ENCODE measurements at places on chromosomes 7 and 10.

- DNase-seq: no peak
Observed at GRCh38 chr10:35579726-35580422, 25.3 kb upstream of the GJD4 start.

DNA sequence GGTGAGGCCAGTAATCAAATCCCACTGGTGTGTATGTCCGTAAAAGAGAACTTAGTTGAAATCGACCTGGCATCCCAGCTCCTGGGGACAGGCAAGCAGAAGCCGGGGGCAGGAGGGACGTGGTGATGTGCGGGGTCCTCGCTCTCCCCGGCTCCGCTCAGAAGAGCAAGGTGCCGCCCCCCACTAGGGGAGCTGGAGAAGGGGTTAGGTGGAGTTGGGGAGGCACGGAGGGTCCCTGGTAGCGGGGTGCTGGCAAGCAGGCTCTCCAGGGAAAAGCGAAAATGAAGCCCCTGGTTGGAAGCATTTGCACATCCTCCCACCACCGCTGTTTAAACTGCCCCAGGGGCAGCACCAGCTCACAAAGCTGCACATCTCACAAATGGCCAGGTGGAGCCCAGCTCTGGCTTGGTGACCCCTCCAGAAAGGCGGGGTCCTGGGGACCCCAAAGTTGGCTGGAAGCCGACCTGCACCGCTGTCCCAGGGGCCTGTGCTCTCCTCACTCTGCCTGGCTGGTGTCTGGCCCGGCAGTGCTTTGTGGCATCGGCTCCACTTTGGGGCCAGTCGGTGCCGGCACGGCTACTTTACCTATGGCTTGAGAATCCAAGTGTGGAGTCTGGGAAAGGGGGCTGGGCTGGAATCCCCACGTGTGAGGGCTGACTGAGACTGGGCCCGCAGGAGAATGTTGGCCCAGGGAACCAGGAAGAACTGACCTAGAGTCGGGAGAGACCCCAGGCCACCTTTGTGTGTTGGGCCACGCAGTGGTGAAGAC is 2.9 kb upstream of the CFAP46 start:
- no peak for DNase-seq

DNA sequence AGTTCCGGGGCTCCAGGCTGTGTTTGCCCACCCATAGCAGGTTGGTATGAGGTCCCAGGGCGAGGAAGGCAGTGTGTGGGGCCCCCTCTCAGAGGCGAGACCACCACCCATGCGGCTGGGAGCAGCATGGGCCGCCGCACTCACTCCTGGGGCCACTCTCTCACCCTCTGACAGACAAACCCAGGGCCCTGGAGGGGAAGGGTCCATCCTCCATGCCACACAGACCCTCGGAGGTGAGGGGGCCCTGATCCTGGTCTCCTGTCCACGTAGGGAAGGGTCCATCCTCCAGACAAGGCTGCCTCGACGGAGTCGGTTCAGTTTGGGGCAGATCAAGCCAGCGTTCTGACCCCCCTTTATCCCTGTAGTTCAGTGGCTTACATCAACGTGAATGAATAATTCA is 230.8 kb downstream of the ELFN1 start:
- no peak for DNase-seq

DNA sequence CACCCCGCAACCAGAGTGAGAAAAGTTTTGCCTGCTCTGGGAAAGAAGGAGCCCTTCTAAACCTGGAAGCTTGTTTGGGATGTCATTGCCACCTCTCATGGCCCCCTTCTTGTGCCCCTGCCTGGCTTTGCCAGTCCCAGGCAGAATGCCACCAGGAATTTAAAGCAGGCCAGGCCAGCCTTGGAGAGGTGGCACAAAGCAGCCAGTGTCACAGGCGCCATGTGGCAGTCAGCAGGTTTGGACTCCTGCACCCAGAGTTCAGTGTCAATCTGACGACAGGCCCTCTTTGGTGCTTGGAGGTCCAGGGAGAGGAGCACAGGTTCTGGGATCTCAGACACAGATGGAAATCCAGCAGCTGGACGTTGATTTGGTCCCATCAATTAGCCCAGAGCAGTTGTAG is 12.7 kb downstream of the HK1 start:
- no peak for DNase-seq

DNA sequence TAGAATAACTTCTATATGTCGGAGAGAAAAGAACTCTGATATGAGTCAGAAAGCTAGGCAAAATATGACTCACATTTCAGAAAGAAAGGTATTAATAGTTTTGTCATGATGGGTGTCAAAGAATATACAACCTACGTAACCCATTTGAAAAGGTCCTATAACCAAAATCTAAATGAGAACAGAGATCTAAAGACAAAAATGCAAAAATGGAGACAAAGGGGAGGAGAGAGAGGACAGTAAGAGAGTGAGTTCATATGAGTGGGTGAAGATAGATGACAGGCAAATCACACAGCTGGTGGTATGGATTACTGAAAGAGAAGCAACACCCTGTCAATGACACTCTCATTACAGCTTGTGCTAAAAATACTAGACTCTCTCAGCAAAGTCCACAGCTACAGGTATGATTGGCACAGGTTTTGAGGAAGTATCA is 25.6 kb downstream of the ANKMY2 start:
- no peak for DNase-seq

DNA sequence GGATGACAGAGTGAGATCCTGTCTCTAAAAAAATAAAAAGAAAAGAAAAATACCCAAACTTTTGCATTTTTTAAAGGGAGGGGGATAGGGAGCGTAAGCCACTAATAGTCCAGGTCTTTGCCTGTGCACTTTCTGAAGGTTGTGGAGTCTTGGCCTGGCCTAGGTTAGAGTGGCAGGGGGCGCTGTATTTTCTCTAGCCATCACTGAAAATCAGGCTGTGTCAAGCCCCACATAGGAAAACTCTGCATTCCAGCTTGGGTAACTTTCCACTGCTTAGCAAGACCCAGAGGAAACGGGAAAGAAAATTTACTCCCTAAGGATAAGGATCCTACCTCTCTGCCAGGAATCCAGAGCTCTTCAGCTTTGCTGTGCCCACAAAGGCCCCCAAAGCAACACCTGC is 10.5 kb upstream of the PAX4 start:
- DNase-seq: no peak

GRCh38 chr10:70118196-70118595 is 14.4 kb downstream of the AIFM2 start:
- no peak for DNase-seq

GRCh38 chr7:116226664-116227063 is 16.3 kb downstream of the TES start:
- DNase-seq: no peak

- DNase-seq: no peak
Observed at GRCh38 chr10:80545258-80545881, 7.7 kb downstream of the SH2D4B start.

GRCh38 chr7:153381275-153382040 is 621.9 kb downstream of the ACTR3B start:
- peak; percentile 60 for DNase-seq

- no peak for DNase-seq
Observed at GRCh38 chr10:131911451-131911850, 10.6 kb downstream of the PPP2R2D start.

DNA sequence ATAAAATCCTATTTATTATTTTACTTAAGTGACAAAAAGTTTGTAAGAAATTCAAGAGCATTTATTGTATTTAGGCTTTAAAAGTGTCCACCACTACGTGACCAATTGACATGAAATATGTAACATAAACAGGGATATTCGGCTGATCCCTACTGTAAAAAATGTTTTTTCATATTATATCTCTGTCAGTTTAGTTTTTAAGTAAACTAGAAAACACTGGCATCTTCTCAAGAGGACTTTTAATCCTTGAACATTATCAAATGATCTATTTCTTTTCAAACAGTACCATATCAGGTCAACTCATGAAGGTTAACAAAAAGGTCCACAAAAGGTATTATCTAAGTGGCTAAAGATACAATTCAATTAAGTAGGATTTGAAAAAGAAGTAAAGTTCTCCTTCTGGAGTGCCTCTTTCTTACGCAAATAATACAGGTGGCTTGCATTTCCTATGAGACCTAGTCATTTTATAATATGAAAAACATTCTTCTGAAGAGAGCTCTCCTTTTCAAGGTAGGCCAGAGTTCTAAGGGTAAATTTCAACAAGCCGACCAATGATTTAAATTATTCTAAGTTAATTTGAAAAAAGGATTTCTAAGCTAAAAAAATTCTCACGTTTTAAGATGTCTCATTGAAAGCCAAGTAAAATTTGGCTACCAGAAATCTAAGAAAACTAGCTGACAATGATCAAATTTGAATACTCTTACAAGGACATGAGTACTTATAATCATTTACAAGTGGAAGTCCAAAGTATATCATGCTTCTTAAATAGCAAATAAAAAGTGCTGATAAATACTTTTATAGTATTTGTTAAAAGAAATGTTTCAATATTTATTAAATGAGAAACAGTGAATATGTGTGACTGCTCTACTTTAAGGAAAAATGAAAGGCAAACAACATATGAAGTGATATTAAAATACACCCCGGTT is 133.5 kb downstream of the NRBF2 start:
- no peak for DNase-seq

DNA sequence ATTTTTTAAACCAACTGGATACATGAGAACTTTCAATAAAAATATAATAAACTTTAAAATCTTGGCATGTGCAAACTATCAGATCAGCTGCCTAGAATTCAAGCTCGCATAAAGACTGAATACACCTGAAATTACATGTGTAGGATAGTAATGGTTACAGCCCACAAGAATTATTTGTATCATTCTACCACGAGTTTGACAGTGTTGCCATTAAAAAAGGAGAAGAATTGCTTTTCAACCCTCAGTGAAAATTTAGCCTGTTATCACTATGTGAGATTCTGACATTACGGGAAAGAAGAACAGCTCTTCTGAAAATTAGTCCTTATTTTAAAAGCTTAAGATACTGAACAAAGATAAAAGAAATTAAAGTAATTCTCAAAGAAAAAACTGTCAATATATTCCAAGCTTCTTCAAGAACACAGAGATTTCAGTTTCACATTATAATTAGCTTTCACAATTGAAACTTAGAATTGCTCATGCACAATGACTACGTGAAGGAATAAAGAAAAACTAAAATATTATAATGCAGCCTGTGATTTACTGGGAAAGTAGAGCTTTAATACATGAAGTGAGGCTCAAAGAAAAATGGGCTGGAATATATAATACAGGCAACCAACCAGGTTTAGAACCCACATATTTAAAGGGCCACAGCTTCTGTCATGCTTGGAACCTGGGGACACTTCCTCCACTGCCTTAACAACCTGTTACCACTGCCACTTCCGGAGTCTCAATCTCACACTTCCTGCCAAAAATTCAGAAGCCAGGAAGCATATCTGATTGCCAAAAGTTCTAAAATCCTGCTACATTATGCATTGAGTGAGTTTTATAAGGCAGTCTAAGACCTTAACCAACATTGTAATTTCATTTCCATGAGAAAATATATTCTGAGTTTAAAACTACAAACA is 23.2 kb downstream of the TPK1 start:
- no peak for DNase-seq

DNA sequence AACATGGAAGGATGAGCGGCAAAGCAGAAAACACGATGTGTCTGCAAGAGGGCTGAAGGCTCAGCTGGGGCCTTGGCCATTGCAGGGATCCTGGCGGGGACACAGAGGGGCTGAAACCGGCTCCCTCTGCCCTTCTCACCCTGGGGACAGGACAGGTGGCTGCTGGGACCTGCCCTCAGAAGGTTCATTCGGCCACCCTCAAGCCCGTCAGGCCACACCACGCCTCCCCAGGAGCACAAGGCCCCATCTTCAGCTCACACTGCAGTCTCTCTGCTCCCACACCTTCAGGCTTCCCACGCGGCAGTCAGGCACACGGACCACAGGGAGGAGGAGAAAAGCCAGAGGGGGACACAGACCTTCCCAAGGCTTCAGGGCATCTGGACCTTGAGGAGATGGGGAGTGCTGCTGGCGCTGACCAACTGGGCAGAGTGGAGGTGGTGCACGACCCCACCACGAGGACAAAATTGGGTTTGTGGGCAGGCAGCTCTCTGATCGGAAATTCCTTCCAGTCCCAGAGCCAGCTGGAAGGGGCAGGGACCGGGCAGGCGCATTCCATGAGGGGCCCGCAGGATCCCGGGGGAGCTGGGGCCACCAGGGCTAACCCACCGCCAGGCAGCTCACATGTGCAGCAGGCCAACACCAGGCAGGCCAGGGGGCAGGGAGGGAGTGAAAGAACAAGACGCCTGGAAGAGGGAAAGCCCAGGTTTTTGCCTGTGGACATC is 104.0 kb downstream of the MAD1L1 start:
- DNase-seq: no peak

DNA sequence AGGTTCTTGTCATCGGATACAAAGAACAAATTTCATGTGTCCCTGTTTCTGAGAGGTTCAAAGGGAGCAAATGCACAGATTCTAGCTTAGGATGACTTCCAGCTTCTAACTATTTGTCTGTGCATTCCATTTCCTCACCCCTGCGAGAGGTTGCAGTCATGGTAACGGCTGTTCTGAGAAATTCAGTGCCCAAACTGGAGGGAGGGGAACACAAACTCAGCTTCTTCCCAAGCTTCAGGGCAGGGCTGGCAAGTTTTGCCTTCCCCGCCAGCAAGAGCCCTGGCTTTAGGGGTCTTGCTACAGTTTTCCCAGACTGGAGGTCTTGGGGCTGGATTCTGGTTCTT is 11.1 kb downstream of the FAS start:
- no peak for DNase-seq

- DNase-seq: no peak
Observed at GRCh38 chr7:14104861-14105260, 115.4 kb upstream of the ETV1 start.

- DNase-seq: no peak
Observed at GRCh38 chr10:103969857-103970627, 3.1 kb downstream of the SLK start.

Measured in uterus (tissue), 4 donors.